ENCODE measurements at places on chromosomes 4 and X.

DNA sequence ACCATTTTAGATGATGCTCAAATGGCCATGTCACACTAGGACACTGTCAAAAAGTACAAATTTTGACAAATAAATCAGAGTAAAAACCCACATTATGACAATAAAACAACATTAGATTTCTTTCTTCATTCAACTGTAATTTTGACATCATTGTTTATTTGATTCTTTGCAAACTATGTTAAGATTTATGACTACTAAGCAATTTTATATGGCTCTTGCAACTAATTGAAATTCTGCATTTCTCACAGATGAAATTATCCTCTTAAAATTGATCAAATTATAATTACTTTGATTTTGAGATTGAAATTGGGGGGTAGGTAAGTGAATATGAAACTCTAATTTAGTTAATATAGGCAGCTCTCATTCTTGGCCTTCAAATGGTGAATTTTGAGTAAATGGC, 59.8 kb downstream of the ATOH1 start:
- DNase-seq, result no peak

DNA sequence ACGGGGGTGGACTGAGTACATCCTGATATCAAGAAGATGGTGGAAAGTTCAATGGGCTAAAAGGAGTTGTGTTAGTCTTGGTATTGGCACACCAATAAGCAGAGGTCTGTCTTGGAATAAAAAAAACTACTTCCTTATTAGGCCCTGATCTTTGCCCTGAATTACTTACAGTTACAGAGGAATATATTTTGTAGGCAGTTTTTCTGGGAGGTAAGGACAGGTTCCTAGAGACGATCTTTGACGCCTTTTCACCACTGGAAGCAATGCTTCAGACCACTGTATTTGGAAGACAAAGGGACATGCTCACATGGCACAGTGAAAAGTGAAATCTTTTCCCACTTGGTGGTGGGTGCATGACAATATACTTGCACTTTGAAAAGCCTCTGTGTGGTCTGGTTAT, 618 bp upstream of the XK start:
- DNase-seq, result no peak

DNA sequence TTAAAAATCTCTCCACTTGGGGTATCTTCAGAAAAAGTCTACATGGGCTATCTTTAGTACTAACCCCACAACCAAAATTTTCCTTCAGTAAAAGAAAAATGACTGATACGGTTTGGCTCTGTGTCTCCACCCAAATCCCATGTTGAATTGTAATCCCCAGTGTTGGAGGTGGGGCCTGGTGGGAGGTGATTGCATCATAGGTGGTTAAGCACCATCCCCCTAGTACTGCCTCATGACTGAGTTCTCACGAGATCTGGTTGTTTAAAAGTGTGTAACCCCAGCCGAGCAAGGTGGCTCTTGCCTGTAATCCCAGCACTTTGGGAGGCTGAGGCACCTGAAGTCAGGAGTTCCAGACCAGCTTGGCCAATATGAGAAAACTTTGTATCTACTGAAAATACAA, 66.8 kb downstream of the USP46 start:
- no peak for DNase-seq

- DNase-seq, result no peak
These were observed 897.5 kb upstream of the NDST4 start for GRCh38 chr4:116010923-116011322.

- DNase-seq, result no peak
These were observed 10.9 kb upstream of the RNF150 start for GRCh38 chr4:141144207-141144606.

DNA sequence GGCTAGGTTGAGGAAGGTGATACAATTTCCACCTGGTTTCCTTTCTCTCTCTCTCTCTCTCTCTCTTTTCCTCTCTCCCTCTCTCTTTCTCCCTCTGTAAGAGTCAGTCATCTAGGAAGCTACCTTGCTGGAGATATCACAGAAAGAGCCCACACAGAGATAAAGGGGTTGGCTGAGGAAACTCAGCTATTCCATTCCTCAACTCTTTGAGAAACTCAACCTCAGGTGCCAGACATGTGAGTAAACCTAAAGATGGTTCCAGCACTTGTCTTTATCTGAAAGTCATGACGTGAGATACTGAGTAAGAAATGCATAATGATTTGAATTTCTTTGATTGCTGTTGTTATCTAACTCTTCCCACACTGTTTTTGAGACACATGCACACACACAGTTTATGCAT, 564.0 kb downstream of the SPOCK3 start:
- no peak for DNase-seq

DNA sequence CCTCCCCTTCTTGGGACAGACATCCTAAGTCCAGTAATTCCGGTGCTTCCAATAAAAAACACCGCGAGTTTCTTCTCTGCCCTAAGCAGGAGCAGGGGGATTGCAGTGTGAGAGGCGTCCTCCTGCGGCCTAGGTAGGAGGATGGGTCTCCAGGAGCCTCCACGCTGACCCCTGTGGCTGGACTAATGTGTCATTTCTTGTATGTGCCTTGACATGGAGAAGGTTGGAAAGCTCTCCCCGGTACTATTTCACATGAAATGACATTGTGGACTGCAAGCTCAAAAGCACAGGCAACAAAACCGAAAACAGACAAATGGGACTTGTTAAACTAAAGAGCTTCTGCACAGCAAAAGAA, 66.6 kb upstream of the ENPP6 start:
- no peak for DNase-seq

DNA sequence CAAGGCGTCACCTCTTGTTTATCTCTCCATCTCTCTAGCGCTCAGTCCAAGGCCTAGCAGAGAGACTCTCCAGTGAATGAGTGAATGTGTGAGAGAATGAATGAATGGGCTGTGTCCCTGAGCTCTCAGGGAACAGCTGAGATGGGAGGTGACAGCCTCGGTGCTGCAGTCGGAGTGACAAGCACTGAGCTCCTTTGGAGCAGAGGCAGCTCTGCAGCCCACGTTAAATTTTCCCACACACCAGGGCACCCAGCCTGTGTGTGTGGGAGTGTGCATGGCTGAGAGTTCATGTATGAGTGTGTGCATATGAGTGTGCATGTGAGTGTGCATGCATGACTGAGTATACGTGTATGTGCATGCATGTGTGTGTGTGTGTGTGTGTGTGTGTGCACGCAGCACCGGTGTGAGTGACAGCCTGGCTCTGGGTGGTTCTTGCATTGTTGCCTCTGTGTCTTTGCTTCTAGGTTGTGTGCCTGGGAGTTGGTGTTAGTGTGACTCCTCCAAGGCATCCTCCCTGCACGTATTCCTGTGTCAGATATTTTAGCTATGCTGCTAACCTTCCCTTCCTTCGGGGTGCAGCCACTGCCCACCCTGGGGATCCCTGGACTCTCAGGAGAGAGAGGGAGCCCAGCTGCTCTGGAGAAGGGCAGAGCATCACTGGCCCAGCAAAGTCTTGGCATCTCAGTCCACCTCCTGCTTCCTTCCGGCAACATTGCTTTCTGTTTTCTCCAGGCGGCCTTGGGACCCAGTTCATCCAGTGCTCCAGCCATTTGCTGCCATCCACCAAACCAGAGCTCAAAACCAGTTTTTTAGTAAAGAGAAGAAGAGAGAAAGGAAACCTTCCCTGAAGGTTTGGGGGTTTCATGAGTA, 98.6 kb downstream of the PPP2R2C start:
- DNase-seq, result no peak

- no peak for DNase-seq
These were observed 2.8 kb downstream of the HELT start for GRCh38 chr4:185020863-185021761.

GRCh38 chr4:4590546-4590945, 48.7 kb upstream of the STX18 start:
- DNase-seq, result no peak
